ENCODE measurements at places on chromosomes 5 and 9.

DNA sequence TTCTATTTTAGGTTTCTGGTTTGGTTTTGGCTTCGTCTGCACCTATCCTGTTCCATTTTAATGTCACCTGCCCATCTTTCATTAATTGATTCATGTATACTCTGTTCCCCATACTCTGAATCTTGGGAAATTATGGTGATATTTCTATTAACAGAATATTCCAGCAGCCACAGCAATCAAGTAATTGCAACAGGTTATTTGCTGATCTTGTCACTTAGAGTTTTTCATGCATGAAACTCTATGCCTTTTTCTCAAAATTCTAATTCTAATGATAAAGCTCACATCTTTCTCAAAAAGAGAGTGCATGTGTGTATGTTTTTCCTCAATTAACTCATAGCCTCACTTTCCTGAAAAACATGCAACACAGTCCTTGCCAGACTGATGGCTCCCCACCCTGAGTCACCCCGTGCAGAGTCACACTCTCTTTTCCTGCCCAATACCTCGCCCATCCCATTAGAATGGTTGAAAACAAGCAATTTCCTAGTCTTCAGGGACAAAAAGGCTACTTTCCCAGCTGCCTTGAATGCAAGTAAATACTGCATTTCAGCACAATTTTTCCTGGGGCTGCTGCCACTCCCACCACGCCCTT lies 15.6 kb downstream of the GFRA3 start:
- no peak for DNase-seq

DNA sequence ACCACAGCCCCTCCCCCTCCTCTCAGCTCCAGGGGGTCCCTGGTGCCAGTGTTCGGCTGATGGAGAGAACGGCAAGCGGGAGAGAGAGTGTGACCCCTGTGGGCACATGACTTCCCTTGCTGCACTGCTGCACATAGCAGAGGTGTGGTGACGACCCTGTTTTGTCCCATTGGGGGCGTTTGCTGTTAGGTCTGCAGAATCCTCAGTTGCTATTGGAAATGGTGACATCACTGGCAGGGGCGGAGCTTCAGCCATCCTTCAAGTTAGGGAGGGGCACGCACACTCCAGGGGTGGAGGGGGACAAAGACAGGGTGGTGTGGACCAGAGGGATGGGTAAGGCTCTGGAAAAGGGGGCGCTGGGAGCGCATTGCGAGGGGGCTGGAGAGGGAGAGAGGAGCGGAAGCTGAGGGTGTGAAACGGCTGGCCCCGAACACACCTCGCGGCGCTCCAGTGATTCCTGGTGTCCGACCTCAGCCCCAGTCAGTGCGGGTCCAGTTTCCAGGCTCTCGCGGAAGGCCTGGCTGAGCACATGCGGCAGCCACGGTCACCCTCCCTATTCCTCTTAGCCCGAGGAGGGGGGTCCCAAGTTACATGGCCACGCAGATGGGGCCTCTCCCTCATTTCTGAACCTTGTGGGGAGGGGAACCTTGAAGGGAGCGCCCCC lies 764 bp upstream of the GRIN1 start:
- DNase-seq = no peak

- no peak for DNase-seq
Observed at GRCh38 chr5:115509547-115509946, 35.0 kb downstream of the FEM1C start.

GRCh38 chr9:38079461-38080031 lies 10.5 kb upstream of the SHB start:
- DNase-seq = no peak

Data from stimulated activated CD4-positive, alpha-beta T cell treated with anti-CD3 and anti-CD28 coated beads, Interleukin-2, amount 100 ng/mL, for 48 hours (primary cell).